ENCODE measurements at places on chromosomes 7 and 10.

DNA sequence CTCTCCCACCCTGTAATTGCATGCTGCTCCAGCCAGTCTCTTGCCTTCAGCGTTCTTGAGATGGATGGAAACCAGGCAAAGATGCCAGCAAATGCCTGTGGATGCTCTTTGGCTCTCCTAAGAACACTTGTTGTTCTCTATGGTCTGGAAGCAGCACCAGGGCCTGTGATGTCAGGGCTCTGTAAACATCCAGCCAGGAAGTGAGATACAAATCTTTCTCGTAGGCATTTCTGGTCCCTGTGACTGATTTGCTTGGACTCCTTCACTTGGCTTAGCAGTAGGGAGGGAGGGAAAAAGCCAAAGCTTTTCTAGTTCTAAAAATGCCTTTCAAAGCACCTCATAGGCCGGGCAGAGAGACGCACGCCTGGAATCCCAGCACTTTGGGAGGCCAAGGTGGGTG, 201.3 kb downstream of the REEP3 start:
- no peak for DNase-seq

GRCh38 chr7:69526570-69526969, 71.7 kb upstream of the AUTS2 start:
- DNase-seq: no peak

DNA sequence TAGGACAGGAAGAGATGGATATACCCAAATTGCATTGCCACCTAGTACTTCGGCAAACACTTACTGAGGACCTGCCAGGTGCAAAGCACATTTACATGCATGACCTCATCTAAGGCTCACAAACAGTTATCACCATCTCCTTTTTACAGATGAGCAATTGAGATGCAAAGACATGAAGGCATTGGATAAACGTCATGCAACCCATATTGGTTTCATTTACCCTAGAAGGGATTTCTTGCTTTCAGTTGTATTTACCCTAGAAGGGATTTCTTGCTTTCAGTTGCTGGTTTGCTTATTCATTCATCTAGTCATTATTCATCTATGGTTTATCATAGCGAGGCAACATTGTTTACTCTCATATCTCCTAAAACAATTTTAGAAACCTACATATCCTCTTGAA, 52.2 kb downstream of the STEAP1B start:
- DNase-seq: no peak

- DNase-seq: no peak
Observed at GRCh38 chr10:79496896-79497295, 15.4 kb upstream of the EIF5AL1 start.

DNA sequence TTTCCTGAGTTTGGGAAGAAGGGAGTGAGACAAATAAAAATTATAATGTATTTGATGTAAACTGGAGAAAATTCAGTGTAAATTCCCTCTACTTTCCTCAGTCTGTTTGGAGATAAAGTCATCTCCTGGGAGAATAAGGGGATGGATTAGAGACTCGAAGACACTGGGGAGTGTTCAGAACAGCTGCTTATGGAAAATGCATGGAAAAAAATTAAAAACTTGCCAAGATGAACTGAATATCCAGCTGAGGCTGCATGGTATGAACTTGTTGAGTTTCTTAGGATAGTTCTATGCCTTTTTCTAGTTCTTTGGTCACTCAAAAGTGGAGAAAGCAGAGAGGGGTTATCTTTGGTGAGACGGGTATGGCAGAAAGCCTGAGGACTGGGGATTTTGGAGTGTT, 210.5 kb downstream of the BICC1 start:
- no peak for DNase-seq

GRCh38 chr7:54978364-54979116, 40.3 kb upstream of the EGFR start:
- no peak for DNase-seq

DNA sequence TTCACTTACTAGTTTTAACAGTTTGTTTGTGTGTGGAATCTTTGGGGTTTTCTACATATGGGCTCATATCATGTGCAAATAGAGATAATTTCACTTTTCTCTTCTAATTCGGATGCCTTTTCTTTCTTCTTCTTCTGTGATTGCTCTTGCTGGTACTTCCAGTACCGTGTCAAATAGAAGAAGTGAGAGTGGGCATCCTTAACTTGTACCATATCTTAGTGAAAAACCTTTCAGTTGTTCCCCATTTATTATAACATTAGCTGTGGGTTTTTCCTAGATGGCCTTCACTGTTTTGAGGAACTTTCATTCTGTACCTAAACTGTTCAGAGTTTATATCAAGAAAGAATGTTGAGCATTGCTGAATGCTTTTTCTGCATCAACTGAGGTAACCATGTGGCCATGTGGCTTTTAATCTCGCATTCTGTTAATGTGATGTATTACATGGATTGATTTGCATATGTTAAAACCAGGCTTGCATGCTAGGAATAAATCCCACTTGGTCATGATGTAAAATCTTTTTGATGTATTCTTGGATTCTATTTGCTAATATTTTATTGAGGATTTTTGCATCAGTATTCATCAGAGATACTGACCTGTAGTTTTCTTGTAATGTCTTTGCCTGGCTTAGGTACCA, 78.7 kb downstream of the FAM107B start:
- DNase-seq: peak; percentile 81

GRCh38 chr10:24277771-24278170, 68.8 kb downstream of the KIAA1217 start:
- no peak for DNase-seq

GRCh38 chr10:9069136-9069535, 1014.6 kb downstream of the GATA3 start:
- no peak for DNase-seq

All from suppressor macrophage (primary cell).